ENCODE measurements at places on chromosomes 12 and 14. TPM values are rescaled to one million over a fixed set of nuclear protein-coding genes. Genes with fewer than 3 reads are reported as not detected.
A peak's percentile ranks its signal among the peaks of the same experiment; 100 is the strongest.

DNA sequence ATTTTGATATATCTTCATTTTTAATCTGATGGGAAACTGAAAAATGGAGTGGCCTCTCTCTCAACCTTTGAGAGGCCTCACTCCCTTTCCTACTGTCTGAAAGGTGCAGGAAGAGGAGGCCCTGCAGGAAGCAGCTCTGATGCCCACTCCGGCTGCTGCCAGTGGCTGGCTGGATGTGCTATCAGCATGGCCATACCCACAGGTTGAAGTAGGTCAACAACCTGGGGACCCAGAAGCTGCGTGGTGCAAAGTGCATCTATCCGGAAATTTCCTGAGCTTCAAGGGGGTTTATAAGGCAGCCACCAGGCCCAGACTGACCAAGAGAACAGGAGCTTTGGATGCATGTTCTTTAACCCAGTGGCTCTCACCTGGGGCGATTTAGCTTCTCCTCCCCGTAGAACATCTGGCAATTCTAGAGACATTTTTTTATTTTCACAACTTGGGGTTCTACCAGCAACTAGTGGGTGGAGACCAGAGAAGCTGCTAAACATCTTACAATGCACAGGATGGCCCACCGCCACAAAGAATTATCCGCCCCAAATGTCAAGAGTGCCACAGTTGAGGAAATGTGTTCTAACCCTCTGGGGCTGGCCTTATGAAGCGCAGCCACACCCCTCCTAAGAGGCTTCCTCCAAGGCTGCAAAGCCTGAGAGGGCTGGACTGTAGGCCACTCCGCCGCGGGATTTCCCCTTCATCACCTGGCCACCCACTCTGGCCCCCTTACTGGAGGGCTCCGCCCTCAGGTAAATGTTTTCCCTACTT is 8.2 kb upstream of the BATF start:
- peak; percentile 79 for DNase-seq

- DNase-seq = no peak
Measured at GRCh38 chr12:3712209-3712992, 40.5 kb downstream of the CRACR2A start.

DNA sequence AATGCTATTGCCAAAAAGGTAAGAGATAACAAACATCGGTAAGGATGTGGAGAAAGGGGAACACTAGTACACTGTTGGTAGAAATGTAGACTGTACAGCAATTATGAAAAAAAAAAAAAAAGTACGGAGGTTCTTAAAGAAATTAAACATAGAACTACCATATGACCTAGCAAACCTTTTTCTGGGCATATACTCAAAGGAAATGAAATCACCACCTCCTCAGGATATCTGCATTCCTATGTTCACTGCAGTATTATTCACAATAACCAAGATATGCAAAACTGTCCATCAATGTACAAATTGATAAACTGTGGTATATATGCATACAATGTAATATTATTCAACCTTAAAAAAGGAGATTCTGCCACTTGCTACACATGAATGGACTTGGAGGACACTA is 60.7 kb downstream of the INSM2 start:
- no peak for DNase-seq

- DNase-seq = no peak
Measured at GRCh38 chr12:106747973-106748436, 26.5 kb upstream of the RIC8B start.

DNA sequence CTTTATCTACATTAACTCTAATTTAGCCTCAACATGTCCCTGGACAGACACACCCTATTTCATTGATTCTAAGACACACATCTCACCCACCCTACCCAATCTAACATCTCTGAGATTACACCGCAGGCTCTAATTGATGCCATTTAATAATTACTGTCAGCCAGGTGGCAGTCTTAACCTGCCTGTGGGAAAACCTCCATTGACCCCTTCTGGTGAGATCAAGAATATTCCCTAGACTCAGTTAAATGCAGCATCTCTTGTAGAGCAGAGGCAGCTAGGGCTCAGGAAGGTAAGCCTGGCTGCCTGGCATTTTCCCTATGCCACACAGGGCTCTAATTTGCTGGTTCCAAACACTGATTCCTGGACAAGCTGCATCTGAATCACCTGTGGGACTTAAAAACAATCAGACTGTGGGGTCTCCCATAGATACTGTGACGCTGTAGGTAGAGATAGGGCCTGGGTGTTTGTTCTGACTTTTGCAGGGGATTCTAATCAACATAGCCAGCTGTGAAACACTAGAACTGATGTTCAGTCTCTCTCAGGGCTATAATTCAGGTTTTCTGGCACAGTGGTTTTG is 14.3 kb downstream of the MCRS1 start:
- DNase-seq = no peak

DNA sequence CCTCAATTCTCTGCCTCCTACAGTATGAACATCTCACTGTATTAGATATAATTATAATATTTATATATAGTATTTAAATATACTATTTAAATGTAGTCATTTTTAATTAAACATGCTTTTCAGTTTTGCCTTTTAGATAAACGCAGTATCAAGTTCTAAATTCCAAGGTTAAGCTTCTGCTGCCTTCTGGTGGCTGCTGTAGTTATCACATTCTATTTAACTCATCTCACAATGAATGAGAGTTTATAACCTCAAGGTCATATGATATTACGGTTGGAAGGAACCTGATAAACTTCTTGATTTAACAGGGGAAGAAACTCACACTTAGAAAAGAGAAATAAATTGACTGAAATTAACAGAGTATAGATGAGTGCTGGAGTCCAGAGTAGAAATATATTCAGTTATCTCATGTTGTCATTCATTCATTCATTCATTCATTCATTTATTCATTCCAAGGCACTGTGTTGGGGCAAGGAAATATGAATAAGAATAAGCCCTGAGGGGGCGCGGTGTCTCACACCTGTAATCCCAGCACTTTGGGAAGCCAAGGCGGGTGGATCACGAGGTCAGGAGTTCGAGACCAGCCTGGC is 31.9 kb downstream of the GUCY2C start:
- no peak for DNase-seq

GRCh38 chr12:29054858-29055663 is 94.0 kb upstream of the FAR2 start:
- DNase-seq = no peak

GRCh38 chr12:92431146-92431545 is 271.6 kb upstream of the PLEKHG7 start:
- peak; percentile 41 for DNase-seq

DNA sequence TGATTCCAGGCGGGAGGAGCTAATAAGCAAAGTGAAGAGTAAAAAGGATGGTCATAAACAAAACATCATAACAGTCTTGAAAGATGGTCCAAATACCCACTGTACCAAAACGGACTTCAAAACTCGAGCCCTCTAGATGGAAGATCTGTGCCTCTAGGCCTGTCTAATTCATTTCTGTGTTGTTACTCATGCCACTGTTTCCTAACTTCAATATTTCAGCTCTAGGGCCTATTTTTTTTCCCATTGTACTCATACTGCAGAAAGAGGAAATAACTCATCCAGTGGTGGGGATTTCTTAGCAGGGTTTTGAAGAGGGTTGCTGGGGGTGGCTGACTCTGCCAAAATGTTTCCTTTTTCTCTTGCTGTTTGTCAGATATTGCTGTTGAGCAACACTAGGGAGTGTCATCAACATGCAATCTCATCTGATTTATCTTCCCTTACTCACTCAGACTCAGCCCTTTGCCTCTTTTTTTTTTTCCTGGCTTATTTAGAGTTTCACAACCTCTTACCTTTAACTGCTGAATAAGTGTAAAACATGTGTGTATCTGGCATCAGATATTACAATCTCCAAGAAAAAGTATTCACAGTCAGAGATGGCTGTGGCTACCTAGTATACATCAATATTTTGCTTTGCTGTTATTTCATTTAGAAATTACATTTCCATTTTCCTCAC is 189.6 kb downstream of the DUSP6 start:
- DNase-seq = peak; percentile 70

GRCh38 chr12:75735853-75736252 is 224.4 kb upstream of the KRR1 start:
- no peak for DNase-seq

DNA sequence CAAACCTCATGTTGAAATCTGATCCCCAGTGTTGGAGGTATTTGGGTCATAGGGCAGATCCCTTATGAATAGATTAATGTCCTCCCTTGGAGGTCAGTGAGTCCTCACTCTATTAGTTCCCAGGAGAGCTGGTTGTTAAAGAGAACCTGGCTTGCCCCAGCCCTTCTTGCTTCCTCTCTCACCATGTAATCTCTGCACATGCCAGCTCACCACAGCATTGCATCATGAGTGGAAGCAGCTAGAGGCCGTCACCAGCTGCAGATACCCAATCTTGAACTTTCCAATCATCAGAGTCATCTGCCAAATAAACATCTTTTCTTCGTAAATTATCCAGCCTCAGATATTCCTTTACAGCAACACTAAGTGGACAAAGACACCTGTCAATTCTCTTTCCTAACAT is 161.8 kb upstream of the IGF1 start:
- no peak for DNase-seq

DNA sequence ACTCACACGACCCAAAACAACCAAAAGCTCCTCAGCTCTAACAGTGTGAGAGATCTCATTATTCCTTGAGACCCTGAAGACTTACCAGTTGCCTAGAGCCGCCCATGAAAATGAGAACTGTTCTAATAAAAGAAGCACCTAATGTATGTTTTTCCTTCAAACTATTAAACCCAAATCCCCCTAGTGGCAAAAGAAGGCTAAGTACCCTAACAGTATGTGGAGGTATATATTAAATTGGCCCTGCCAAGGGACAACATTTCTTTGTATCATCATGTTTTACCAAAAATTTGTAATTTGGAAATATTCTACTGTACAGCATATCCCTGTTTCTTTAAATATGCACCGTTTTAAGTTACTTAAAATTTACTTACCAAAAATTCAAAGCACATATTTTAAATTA is 38.0 kb upstream of the PPFIA2 start:
- DNase-seq = no peak

DNA sequence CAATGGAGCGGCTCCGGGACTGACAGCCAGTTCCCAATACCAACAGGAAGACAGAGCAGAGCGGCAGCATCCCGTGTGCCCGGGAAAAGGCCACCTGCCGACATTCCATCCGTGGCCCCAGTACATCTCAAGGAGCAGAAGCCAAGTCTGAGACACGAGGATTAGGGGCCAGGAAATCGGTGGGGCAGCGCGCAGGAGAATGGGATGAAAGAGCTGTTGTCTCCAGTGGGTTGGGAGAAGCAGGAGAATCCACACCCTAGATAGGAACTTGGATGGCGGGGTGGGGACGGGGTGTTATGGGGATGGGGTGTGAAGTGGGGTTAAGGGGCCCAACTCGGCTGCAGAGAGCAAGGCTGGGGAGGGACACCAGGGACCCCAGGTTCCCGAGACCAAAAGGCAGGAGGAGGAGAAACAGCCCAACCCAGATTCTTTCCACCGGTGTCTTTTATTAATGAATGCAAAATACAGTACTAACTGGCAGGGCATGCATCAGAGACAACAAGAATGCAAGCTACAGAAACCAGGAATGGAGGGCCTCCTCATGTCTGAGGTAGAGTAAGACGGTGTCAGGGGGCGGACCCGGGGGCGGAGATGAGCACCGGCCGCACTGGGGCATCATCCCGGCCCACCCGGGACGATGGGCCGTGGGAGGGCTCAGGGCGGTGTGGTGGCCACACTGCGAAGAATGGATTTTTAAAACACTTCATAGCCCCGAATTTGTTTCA is 50.3 kb downstream of the BEGAIN start:
- peak; percentile 68 for DNase-seq

DNA sequence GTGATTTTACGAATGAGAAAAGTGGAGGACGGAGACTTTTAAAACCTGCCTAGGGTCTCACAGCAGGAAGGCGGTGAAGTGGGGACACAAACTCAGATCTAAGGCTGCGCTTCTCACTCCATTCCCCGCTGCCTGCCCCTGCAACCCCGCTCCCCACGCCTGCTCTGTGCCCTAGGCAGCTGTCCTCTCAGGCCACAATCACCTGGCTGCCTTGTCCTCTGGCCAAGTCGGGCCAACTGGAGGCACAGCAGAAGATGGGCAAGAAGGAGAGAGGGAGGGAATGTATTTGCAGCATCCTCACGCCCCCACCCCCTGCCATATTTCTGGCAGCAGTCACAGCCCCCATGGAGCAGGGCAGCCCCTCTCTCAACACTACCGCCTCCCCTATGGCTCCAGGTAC is 94.9 kb downstream of the CHGA start:
- no peak for DNase-seq

DNA sequence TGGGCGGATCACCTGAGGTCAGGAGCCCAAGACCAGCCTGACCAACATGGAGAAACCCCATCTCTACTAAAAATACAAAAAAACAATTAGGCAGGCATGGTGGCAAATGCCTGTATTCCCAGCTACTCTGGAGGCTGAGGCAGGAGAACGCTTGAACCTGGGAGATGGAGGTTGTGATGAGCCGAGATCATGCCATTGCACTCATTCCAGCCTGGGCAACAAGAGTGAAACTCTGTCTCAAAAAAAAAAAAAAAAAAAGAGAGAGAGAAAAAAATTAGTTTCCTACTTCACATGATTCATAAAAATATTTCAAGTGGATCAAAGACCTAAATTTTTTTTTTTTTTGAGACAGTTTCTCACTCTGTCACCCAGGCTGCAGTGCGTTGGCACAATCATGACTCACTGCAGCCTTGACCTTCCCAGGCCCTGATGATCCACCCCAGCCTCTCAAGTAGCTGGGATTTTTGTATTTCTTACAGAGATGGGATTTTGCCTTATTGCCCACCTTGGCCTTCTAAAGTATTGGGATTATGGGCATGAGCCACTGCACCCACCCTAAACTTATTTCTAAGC is 24.9 kb downstream of the FCF1 start:
- no peak for DNase-seq

DNA sequence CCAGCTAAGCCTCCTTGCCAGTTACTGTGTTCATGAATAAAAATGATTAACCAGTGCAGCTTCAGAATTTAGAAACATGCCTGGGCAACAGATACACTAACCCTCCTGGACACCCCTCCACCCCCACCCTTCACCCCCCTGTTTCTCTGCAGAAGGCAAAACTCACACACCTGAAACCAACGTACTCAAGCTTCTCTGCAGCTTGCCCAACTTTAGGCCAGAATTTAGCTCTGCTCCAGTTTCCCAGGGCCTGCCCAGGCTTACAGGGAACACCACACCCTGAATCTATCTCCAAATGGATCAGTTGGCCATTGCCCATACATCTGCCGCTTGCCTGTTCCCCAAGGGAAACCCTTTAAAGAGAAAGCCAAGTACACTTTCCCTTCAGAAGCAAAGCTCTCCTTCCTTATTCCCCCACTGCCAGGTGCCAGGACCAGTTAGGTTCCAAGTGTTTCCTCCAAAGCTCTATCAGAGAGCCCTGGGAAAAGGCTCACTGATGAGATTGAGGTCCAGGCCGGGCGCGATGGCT is 1.8 kb upstream of the SPPL3 start:
- no peak for DNase-seq

DNA sequence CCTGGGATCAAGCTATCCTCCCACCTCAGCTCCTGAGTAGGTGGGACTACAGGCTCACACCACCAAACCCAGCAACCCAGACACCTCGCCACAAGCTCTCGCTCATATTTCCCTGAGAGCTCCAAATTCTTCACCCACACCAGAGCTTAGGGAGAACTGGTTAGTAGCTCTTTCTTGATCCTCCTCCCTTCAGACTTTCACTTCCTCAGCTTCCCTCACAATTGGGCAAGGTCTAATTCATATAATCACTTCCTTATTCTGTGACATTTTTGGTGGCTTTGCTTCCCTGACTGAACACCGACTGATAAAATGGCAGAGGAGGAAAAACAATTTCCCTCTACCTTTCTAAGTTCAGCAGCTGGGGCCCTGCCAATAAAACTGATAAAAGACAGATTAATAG is 88.5 kb downstream of the GXYLT1 start:
- DNase-seq = no peak

The KRT77 gene
- not detected for total RNA-seq

The OR4K13 gene
- total RNA-seq = not detected

The CLEC14A gene
- 27.2 TPM for total RNA-seq

The TSPAN9 gene
- total RNA-seq = 62.9 TPM

Data from upper lobe of left lung (tissue), 6 donors.